ENCODE measurements at places on chromosomes 1 and 21. TPM values are rescaled to one million over a fixed set of nuclear protein-coding genes. Genes with fewer than 3 reads are reported as not detected.

The DMBX1 gene
- not detected for total RNA-seq

- no peak for DNase-seq
- H3K27ac ChIP-seq: no peak overlapping the region
- no peaks in the 10 kb centered on the region for H3K4me1 ChIP-seq
- H3K27me3 ChIP-seq: no peaks in the 10 kb centered on the region
- H3K4me3 ChIP-seq: no peak overlapping the region
Observed at GRCh38 chr1:216894494-216894893, 171.3 kb upstream of the ESRRG start.

DNA sequence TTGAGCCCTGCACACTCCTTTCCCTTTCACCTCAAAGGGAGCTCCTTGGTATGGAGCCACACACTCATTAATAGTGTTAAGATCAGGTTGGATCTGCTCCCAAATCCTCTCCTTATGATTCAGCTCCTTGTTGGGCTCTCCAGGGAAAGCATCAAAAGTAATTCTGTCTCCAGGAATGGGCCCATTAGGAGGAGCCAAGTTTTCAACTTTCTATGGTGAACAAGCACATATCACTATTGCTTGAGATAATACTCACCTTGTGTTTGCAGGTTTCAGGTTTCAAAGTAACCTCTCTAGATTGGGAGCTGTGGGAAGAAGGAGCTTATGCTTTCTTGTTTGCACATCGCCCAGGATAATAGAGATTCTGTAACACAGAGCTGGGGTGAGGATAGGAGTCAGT, 164.8 kb downstream of the TNFSF18 start:
- no peaks in the 10 kb centered on the region for H3K27me3 ChIP-seq
- no peak overlapping the region for H3K27ac ChIP-seq
- H3K36me3 ChIP-seq: no peaks in the 10 kb centered on the region
- no peak overlapping the region for H3K4me3 ChIP-seq
- no peaks in the 10 kb centered on the region for H3K4me1 ChIP-seq

GRCh38 chr1:24154215-24154614, 11.3 kb upstream of the IL22RA1 start:
- no peaks in the 10 kb centered on the region for H3K4me1 ChIP-seq
- DNase-seq: no peak
- H3K27me3 ChIP-seq: peaks cover 41% of the 10 kb centered on the region
- H3K4me3 ChIP-seq: no peak overlapping the region
- no peak overlapping the region for H3K27ac ChIP-seq
- no peaks in the 10 kb centered on the region for H3K36me3 ChIP-seq

DNA sequence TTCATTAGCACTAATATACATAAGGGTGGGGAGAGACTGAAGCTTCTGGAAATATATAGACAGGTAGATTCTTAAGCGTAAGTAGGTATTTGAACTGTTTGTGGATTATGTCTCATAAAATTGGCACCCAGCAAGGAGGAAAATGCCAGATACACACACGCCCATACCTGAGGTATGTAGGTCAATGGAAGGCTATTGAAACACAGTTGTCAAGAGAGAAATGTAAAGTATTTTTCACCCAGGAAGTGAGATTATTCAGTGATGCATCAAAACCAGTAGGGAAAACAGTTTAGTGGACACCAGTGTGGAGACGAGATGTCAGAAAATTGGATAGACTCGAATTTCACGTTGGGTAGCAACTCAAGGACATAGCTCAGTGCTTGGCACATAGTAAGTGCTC, 4.7 kb upstream of the RSPH1 start:
- H3K4me3 ChIP-seq: no peak overlapping the region
- H3K27ac ChIP-seq: no peak overlapping the region
- no peak for DNase-seq
- H3K36me3 ChIP-seq: no peaks in the 10 kb centered on the region
- H3K27me3 ChIP-seq: no peaks in the 10 kb centered on the region
- no peaks in the 10 kb centered on the region for H3K4me1 ChIP-seq

DNA sequence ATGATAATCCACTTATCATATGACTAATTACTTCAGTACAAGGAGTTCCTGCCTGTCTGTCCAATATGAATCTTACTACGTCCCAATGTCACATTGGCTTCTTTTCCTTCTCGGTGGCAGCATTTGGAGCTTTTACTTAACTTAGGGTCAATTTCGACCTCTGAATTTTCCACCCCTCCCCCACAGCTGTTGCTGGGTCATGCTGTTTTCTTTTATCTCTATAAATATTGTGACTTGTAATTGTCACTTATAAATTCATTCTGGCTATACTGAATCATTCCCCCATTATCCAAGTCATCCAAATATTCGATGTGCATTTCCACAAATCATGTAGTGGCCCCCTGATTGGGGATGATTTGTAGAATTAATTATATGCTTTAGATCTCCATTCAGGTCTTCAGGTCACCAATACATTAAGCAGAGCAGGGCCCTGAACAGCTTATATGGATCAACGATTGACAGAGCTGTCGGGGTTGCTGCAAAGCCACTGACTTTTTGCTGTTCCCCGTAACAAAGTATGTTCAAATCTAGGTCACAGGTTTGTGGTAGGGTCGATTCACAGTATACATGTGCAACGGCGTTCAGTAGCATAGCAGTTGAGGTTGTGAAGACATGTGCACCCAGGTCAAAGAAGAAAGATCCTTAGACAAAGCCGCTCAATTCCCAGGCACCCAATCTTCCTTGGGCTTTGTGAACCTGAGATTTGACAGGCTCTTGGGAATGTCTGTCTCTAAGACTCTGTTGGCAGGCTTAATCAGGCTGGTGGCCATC, 18.3 kb upstream of the RNU1-4 start:
- H3K27me3 ChIP-seq: peaks cover 11% of the 10 kb centered on the region
- H3K4me3 ChIP-seq: no peak overlapping the region
- no peaks in the 10 kb centered on the region for H3K36me3 ChIP-seq

- no peak overlapping the region for H3K4me3 ChIP-seq
- no peak overlapping the region for H3K27ac ChIP-seq
- no peaks in the 10 kb centered on the region for H3K36me3 ChIP-seq
- no peaks in the 10 kb centered on the region for H3K4me1 ChIP-seq
- H3K27me3 ChIP-seq: no peaks in the 10 kb centered on the region
Observed at GRCh38 chr1:92478393-92478792, 8.3 kb downstream of the GFI1 start.

Data from SJCRH30 (cell line).